ENCODE measurements at places on chromosomes 4 and X. TPM values are rescaled to one million over a fixed set of nuclear protein-coding genes. Genes with fewer than 3 reads are reported as not detected.

NLGN3 gene
- 1.0 TPM for total RNA-seq

PCDH19 gene
- total RNA-seq = 2.6 TPM

SMIM31 gene
- total RNA-seq = 0.66 TPM

MSANTD1 gene
- total RNA-seq = 0.66 TPM

NXF2B gene
- total RNA-seq = not detected

DNA sequence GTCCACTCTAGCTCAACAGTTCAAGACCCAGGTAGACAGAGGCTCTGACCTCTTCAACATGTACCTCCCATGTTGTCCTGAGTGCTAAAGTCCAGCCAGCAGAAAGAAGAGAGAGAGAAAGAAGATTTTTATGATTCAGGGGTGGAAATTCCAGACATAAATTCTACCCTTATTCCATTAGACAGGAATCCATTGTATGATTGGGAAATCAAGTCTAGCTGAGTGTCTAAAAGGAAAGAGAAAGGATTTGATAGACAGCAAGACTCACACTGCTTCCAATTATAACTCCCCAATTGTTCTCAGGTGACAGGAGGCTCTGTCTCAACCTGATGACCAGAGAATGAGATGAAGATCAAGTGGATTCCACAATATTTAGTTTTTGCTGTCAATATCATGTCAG, 27.9 kb upstream of the PGM2 start:
- no peaks in the 10 kb centered on the region for H3K36me3 ChIP-seq
- no peaks in the 10 kb centered on the region for H3K4me1 ChIP-seq
- no peak overlapping the region for H3K27ac ChIP-seq
- no peak overlapping the region for H3K4me3 ChIP-seq

DNA sequence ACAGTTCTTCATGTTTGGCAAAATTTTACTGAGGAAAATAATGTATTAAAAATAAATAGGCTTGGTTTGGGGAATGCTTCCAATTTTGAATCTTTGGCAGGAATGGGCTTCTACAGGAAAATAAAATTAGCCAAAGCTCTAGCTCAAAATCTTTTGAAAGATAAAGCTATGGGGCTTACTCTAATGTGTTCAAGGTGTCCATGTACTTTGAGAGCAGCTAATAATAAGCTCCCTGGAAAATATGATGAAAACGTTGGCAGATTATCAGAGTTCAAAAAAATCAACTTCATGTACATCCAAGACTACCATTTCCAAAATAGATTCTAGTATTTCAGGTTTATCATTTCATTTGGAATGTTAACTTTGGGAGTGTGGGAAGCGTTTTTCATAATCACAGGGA, 158.4 kb downstream of the EMCN start:
- DNase-seq = no peak
- no peaks in the 10 kb centered on the region for H3K4me1 ChIP-seq
- no peak overlapping the region for H3K4me3 ChIP-seq
- no peaks in the 10 kb centered on the region for H3K27me3 ChIP-seq
- no peaks in the 10 kb centered on the region for H3K36me3 ChIP-seq

DNA sequence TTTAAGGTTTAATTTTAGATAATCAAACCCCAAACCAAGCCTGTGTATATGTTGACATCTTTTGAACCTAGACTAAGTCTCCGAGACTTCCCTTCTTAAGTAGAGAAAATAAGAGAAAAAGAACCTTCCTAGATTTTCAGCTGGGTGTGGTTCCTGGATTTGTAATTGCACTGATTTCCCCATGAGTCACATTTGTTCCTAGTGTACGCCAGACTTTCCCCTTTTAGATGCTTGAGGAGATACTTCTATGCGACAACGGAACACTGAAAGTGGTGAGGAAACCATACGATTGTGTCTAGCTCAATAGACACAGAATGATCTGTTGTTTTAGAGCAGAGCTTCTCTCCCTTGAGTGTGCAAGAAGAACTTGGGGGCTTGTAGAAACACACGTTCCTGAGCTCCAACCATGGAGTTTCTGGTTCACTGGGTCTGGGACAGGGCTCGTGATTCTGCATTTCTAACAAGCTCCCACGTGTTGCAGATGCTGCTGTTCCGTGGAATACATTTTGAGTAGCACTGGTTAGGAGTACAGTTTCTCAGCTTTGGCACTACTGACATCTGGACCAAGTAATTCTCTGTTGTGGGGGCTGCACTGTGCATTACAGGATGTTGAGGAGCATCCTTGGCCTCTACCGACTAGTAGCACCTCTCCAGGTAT, 87.1 kb downstream of the AMELX start:
- DNase-seq = no peak
- no peak overlapping the region for H3K27ac ChIP-seq

- no peak for DNase-seq
- no peaks in the 10 kb centered on the region for H3K4me1 ChIP-seq
- no peaks in the 10 kb centered on the region for H3K27me3 ChIP-seq
Measured at GRCh38 chr4:14532436-14532835, 469.8 kb upstream of the CPEB2 start.

- no peaks in the 10 kb centered on the region for H3K4me1 ChIP-seq
- peak; percentile 77 for DNase-seq
- H3K27me3 ChIP-seq = no peaks in the 10 kb centered on the region
- H3K36me3 ChIP-seq = no peaks in the 10 kb centered on the region
- no peak overlapping the region for H3K27ac ChIP-seq
Measured at GRCh38 chr4:110193822-110194761, 4.3 kb downstream of the ELOVL6 start.

DNA sequence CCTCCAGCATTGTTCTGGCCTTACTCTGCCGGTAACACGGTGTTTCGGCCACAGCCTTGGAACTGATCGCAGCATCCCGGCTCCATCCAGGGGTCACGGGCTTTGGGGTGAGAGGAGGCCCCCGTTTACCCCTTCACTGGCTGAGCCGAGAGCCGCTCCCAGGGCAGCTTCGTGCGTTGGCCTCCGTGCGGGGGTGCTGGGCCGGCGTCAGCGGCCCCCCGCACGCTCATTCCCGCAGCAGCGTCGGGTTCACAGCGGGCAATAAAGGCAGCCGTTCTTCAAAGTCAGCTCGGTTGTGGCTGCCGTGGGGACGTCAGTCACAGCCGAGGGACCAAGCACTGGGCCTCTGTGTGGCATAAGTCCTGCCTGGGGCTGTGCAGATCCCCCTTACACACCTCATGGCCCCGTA, 25.3 kb upstream of the PLCXD1 start:
- DNase-seq = peak; percentile 12
- no peaks in the 10 kb centered on the region for H3K27me3 ChIP-seq
- H3K36me3 ChIP-seq = no peaks in the 10 kb centered on the region
- H3K4me3 ChIP-seq = no peak overlapping the region
- no peak overlapping the region for H3K27ac ChIP-seq
